ENCODE measurements at places on chromosomes 6 and 20.

- DNase-seq: no peak
Measured at GRCh38 chr6:43842231-43842794, 72.3 kb downstream of the VEGFA start.

- DNase-seq: no peak
Measured at GRCh38 chr20:6680854-6681253, 86.6 kb upstream of the BMP2 start.

- DNase-seq: no peak
Measured at GRCh38 chr6:128029826-128030225, 129.0 kb upstream of the THEMIS start.

- DNase-seq: no peak
Measured at GRCh38 chr6:122798099-122798641, 9.1 kb downstream of the SMPDL3A start.

DNA sequence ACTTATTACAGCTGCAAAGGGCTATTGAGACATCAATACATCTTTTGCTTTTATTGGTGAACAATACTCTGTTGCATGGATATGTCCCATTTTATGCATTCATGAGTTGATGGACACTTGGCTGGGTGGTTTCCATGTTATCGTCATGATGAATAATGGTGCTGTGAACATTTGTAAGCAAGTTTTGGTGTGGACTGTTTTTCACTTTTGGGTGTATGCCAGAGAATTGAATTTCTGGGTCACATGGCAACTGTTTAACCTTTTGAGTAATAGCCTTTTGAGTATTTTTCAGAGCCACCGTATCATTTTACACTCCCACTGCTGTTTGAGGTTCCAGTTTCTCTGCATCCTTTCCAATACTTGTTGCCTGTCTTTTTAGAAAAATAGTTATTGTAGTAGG, 107.0 kb downstream of the JARID2 start:
- DNase-seq: peak; percentile 71

DNA sequence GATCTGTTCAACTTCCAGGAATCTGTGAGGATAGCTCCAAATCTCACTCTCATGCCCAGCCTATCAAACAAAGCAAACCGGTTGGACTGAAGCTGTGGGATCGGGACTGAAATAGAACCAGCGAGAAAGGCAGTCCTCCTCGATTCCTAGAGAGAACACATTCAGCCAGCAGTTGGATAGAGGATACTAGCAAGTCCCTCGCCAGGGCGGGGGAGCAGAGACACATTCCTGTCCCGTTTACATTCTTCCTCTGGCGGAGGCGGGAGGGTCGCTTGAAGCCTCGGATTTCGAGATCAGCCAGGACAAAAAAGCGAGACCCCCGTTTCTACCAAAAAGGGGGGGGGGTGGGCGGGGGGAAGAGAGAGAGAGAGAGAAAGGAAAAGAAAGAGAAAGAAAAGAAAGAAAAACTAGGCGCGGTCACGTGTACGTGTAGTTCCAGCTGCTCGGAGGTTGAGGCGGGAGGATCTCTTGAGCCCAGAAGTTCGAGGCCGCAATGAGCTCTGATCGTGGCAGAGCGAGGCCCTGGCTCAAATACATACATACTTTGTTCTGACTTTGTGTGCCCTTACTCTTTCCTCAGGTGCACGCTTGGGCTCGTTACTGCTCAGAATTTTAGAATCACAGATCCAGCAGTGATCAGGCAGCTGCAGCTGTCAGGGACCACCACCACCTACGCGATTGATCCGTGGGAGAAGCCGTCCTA, 19.5 kb downstream of the ZNF311 start:
- peak; percentile 94 for DNase-seq

DNA sequence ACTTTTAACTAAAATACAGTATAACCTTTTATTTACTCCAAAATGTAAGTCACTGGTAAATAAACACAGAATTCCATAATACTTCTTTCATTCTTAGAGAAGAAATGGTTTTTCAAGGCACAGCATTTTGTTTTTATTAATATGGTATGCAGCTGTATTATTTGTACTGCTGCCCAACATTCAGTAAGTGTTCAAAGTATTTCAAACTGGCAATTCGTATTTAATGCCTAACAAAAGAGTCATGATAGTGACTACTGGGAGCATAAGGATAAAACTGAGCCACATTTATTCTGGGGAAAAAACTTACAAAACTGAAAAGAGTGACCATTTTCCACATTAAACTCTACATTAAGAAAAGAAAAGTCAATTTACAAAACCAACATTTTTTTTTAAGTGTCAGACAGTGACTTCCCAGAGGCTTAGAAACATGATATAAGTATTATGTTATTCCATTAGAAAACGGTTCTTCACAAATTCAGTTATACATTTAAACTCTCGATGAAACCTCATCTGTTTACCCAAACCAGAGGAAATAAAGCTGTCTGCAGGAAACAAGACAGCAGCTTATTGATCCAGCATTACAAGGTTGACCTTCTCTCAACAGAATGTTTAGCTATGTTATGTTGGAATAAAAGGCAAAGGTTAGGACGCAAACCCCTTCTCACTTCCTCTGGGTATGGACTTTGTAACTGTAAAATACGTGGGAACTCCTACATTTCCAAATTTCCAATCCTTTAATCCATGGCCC, 24.3 kb downstream of the EPB41L2 start:
- DNase-seq: no peak

DNA sequence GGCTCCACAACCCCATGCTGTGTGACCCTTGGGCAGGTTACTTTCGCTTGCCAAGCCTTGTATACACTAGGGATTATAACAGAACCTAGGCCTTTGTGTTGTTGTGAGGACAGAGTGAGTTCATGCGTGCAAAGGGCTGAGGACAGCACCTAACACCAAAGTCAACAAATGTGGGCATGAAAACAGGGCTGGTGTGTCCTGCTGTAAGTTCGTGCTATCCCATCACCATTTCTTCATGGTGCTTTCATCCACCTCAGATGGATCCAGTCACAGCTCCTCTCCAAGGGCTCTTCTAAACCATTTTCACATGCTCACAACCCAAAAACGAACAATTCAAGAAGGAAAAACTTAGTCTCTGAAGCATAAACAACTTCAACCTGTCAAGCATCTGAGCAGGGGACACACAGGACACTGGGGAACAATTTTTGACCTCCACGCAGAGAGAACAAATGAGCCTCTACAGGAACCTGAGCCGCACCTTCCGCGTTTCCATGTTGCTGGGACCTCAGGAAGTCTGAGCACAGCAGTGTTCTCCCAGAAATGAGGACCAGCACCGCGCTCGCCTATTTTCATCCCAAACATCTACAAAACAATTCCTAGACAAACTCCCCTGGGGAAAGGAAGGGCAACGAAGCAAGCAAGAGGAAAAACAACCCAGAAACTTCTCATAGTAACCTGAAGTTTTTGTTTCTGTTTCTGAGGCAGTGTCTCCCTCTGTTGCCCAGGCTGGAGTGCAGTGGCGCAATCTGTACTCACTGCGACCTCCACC, 3.1 kb downstream of the LRP11 start:
- DNase-seq: no peak

DNA sequence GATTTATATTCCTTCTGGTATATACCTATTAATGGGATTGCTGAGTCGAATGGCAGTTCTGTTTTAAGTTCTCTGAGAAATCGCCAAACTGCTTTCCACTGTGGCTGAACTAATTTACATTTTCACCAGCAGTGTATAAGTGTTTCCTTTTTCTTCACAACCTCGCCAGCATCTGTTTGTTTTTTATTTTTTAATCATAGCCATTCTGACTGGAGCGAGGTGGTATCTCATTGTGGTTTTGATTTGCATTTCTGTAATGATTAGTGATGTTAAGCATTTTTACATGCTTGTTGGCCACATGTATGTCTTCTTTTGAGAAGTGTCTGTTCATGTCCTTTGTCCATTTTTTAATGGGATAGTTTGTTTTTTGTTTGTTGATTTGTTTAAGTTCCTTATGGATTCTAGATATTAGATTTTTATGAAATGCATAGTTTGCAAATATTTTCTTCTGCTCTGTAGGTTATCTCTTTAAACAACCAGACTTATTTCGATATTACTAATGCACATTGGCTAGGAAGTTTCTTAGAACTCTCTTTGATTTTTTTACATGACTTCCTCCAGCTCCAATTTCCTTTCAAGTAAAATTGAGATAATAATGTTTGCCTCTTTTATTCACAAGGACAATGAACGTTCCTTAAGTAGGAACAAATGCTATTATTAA, 12.2 kb upstream of the VNN1 start:
- no peak for DNase-seq

All from NCI-H1105 treated with DMSO at 0.1 percent for 48 hours (cell line).